Hypothalamus (tissue), 51 donors: ENCODE measurements at places on chromosomes 3 and 15.

DNA sequence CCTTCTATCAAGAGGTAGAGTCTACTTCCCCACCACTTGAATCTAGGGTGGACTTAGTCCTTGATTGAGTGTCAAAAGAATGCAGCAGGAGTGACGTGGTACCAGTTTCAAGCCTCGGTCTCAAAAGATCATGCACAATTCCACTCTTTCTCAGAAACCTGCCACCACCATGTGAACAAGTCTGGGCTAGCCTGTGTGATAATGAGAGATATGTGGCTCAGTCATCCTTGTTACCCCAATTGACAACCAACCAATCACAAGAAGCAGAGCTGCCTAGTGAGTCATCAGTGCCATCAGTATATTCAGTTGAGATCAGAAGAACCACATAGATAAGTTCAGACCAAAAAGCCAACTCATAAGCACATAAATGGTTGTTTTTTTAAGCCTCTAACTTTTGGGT is 374.5 kb downstream of the IL20RB start:
- no peak for DNase-seq

GRCh38 chr3:138835397-138835757 is 649 bp upstream of the PIK3CB start:
- DNase-seq: no peak

- no peak for DNase-seq
Measured at GRCh38 chr15:58454950-58455401, 23.2 kb downstream of the LIPC start.

DNA sequence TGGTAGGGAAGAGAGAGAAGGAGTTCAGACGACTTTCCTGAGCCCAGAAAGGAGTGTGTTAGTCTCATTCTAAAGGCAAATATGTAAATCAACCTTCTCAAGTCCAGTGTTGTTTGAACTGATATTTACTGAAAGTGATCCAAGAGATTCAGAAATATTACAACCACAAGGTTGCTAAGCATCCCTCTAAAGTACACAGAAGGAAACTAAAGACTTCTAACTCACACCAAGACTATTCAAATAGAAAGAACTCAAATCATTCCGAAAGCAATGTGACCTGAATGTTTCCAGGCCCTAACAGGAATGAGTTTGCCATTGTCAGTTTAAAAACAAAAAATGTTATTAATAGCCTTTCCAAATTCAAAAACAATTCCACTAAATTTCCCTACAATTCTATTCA is 56.9 kb upstream of the VGLL3 start:
- no peak for DNase-seq

DNA sequence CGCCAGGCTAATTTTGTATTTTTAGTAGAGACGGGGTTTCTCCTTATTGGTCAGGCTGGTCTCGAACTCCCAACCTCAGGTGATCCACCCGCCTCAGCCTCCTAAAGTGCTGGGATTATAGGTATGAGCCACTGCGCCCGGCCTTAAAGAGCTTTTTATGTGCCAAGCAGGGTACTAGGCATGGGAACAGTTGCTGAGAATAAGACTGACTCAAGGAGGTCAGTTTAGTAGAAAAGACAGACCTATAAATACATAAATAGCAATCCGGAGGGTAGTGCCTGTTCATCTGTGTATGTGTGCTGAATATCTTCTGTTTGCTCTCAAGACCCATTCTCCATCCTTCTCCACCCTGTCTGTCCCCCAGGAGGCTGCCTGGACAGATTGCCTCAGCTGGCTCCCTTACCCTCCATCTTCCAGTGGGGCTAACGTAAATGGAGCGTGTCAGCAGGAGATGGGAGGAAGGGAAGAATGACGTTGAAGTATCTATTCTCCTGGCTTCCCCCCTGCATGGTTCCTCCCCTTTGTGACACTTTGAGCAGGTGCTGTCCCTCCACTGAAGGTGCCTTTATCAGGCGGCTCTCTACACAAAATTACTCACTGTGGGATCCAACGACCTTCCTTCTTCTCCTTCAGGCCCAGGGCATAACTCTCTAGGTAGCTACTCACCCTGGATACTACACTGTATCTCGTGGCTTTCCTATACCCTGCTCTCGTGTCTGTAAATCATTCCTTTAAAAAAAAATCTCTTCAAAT is 31.1 kb downstream of the FBXO40 start:
- no peak for DNase-seq

GRCh38 chr3:12828751-12829150 is 12.6 kb downstream of the RPL32 start:
- DNase-seq: no peak

DNA sequence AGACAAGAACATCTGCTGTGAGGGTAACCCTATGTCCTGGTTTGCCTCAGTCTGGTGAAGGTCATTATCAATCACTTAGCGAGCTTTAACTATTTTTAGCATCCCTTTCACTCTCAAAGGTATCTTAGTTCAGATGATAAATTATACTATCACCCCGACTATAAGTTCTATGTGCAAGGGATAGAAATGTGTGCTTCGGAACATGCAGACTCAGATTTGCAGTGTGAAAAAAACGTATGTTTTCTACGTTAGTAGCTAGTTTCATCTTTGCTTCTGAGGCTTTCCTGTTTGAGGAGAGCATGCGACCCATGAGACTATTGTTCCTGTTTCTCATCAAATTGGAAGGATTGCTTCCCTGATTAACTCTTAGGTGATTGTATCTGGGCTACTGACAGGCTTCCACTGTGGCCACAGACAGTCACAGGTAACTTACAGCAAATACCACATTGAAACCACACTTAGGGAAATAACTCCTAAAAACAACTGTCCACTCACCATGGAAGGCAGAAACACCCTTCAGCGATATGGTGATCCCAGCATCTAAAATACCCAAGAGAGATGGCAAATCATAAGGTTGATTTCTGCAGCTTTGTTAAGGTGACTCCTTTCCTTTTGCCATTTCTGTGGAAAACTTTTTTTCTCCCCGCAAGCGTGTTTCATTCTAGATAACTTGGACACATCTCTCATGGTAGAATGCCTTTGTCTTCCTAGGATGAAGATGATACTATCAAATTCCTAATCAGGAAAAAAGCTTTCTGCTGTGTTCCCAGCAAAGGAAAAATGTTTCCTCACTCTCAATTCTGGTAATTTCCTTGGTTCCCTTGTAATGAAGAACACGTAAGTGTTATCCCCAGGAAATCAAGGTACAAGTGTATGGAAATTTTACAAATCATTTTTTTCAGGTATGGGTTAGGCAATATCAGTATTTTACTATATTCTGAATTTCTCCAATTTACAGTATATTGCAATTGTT is 5.2 kb downstream of the GCSAM start:
- DNase-seq: no peak

DNA sequence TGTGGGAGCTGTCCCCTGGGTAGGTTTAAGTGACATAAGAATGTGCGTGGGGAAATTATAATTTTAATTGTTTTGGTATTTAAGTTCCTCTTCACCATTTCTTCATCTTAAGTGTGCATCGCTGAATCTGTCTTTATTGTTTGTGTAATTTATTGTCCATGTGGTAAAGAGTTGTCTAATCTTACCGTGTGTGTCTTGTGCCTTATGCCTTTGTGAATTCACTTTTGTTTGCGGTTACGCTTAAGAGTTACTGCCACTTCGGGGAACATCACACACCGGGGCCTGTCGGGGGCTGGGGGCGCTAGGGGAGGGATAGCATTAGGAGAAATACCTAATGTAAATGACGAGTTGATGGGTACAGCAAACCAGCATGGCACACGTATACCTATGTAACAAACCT is 767 bp downstream of the WDR48 start:
- no peak for DNase-seq

GRCh38 chr3:53534676-53535400 is 40.4 kb downstream of the CACNA1D start:
- no peak for DNase-seq

- no peak for DNase-seq
Measured at GRCh38 chr15:101702077-101702476, 22.2 kb downstream of the TARS3 start.

DNA sequence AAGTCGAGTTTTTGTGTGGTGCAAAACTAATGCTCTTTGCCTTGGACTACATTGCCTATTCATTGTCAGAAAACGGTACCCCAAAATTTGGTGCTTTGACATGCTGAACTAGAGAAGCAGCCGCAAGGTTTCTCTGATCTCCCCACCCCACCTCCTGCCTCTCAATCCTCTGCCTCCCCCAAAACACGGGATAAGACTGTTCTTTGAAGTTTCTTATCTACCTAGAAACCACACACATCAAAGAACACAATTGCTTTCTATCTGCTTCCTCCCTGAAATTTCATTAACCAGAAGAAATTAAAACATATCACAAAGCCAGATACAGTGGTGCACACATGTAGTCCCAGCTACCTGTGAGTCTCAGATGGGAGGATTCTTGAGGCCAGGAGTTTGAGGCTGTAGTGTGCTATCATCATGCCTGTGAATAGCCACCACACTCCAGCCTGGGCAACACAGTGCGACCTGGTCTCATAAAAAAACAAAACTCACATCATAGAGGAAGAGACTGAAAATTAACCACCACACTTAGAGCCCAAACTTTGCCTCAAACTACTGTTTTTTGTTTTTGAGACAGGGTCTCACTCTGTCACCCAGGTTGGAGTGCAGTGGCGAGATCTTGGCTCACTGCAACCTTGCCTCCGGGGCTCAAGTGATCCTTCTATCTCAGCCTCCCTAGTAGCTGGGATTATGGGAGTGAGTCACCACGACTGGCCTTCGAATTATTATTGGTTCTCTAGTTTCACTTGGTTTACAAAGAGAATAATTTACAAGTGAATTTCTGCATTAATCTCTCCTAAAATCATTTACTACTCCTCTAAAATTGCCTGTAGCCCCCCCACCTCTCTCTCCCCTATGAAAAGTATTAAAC is 2.7 kb upstream of the PCNP start:
- no peak for DNase-seq

DNA sequence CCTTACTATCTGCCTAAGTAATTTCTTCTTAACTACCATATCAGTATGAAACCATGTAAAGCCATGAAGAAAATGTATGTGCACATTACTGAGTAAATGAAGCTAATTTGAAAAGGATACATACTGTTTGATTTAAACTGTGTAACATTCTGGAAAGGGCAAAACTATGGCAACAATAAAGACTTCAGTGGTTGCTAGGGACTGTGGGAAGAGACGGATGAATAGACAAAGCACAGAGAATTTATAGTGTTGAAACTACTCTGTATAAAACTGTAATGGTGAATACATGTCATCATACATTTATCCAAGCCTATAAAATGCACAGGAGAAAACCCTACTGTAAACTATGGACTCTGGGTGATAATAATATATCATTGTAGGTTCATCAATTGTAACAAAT is 1103.7 kb upstream of the EPHA6 start:
- DNase-seq: no peak

DNA sequence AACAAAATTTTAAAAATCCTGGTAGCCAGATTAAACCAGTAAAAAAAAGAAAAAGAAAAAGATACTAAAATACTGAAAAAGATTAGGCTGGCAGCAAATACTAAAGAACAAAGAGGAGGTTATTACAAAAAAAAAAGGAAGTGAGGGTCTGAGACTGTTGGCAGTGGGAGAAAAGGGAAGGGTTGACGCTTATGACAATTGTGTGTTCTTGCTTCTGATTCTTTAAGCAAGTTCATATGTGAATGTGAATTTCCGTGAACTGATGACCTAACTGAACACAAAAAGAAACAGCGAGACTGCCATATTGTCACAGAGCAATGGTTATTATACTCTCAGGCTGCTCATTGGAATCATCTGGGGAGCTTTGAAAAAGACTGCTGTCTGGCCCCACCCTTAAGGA is 56.5 kb downstream of the ATP13A4 start:
- DNase-seq: no peak

GRCh38 chr15:66706225-66706732 is 4.2 kb downstream of the SMAD6 start:
- no peak for DNase-seq

DNA sequence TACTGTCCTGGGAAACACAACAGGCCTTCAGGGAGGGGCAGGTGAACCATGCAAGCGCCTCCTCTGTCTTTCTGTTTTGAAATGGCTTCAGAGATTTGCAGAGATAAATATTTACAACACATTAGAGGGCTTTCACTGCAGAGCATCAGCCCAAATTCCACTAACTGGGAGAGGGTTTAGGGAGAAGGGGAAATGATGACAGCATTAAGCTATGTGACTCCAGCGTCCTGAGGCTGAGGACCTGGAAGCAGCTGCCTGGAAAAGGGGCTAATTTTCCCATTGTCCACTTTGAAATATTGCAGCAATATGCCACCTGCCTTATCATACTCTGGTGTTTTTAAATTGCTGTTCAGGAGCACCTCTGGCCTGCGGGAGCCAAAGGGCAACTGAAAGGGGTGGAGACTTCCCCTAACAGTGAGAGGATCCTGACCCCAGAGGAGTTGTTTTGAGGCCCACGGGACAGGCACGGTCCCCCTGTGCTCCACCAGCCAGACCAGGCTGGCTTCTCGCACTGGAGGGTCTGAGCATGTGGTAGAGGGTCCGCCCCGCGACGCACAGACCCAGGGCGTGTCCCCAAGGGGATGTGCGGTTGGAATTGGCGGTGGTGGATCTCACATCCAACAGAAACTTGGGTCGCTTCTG is 110.6 kb downstream of the XXYLT1 start:
- no peak for DNase-seq

- no peak for DNase-seq
Measured at GRCh38 chr3:14797731-14798130, 21.0 kb upstream of the FGD5 start.

DNA sequence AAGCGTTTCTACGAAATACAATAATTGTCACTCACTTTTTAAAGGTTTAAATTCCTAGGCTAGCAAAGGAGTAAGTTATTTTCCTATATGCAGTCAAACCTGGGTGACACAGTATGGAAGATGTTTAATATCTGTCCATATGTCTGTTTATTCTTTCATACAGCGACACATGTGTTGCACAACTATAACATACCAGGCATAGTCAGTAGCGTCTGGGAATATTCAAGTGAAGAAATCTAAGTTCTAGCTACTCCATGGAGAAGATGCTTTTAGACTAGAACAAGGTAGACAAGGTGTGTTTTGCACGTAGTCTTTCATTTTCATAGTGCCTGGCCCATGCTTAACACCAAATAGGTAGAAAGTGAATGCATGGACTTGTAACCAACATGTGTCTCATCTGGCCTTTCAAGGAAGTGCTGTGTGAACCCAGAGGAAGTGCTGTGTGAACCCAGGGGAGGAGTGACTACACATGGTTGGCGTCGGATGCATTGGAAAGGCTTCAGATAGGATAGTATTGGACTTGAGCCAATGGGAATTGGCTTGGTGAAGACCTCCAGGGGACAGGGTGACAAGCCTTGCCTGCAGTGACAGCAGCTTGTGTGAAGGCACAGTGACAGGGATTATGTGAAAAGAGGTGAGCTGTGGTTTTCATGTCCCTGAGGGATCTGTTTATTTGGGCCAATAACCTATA is 267.0 kb downstream of the PTPRG start:
- no peak for DNase-seq

DNA sequence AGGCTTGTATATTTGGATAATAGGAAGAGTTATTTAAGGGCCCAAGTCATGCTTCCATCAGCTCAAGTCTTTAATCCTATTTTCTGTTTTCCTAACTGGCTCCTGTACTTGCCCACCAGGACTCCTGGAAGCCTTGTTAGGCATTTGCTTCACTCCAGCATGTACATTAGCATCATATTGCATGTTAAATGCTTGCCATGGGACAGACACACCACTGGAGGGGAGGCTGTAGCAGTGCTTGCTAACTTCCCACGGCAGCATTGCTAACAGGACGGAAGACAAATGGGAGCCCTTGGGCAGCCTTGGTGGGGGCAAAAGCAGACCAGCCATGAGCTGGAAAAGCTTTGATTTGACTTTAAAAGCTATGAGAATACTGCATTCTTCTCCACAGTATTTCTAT is 6.1 kb downstream of the TMOD2 start:
- no peak for DNase-seq

- DNase-seq: no peak
Measured at GRCh38 chr3:102443021-102443420, 8.2 kb downstream of the ZPLD1 start.
